OCI-LY7 (cell line): ENCODE measurements at places on chromosomes 12 and 14.

DNA sequence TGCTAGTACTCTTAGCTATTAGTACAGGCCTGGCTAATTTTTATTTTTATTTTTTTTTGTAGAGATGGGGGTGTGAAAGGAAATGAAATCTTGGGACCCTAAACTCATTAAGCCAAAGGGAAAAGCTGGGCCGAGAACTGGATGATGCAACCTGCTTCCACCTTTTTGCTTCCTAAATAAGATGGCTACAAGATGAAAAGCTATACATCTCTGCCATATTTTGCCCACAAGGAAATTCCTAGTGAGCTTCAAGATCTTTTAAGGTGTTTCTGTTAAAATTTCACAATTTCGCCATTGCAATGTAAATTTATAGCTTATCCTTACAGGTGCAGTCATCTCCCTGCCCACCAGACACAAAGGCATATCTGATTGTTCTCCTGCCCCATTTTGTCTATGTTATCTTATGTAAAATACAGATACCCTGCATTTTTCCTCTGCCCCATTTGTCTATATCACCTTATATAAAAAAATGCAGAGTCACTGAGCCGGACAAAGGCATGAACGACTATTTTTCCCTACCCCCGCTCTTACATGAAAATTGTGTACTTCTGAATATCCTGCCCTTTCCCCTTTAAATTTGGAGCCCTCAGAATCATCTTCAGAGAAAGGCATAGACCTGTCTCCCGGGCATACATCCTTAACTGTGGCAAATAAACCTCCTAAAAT is 112.0 kb upstream of the SLC38A2 start:
- DNase-seq = no peak

GRCh38 chr14:51638071-51638944 is 13.4 kb upstream of the FRMD6 start:
- DNase-seq = no peak

- no peak for DNase-seq
Measured at GRCh38 chr12:90627180-90627896, 327.6 kb downstream of the CCER1 start.

DNA sequence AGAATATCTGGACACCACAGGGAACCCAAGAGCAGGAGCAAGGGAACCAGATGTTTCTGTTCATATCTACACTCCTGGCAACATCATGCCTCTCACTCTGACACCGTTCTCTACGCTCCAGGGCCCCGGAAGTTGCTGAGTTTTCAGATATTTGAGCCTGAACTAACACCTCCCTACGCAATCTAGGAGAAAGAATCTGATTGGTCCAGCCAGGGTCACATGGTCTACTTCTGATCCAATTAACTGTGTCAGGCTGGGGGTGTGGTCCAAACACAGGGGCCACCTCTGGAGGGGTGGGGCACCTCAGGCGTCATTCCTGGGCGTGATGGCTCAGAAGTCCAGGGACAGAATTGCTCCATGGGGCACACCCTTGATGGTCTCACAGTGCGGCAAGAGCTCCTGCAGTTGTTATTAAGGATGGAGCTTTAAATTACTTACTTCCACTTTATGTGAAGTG is 165.5 kb downstream of the PTPN11 start:
- peak; percentile 15 for DNase-seq

DNA sequence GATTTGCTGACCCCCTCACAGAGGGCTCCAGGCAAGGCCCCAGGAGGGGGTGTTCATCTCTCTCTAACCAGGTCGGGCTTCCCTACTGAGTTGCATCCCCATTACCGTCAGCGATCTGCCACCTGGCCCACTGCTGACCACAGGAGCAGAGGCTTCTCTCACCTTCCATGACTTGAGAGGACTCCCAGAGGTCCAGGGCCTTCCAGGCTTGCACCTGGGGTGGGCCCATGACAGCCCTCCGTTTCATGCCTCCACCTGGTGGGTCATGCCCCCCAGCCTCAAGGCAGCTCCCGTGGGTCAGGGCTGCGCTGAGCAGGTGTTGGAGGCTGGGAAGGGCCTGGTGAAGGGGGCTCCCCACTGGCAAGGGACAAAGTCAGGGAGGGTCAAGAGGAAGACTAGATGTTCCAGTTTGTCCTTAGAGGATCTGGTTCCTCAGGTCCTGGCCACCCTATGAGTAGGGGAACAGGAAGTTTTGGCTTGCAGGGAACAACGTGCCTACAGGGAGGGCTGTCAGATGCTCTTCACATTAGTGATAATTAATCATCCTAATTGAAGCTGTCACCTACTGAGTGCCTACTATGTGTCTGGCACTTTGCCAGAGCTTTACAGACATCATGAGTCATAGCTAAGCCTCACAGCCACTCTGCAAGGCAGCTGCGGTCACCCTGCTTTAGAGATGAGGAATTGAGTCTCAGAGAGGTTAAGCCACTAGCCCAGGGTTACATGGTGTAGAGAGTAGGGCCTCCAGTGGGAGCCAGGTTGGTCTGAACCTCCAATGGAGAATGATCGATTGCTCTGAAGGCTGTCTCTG is 13.8 kb downstream of the NFKBIA start:
- DNase-seq = no peak

- DNase-seq = no peak
Measured at GRCh38 chr12:28340261-28341045, 150.2 kb downstream of the CCDC91 start.

DNA sequence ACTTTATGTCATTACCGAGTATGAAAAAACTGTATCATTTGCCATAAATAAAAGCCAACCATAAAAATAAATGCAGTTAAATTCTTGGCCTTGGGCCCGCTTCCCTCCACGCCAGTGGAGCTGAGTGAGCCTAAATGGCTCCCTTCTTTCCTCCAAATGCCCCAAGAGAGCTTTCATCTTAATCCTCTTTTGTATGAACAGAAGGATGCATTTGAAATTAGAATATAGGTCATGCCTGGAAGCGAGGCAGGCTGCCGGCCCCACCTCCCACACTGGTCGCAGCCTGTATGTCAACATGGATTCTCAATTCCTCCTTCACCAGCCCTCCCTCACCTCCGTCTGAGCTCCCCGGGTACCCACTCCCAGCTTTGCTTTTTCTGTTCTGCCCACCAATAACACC is 245.7 kb downstream of the SLC15A4 start:
- DNase-seq = no peak

- peak; percentile 1 for DNase-seq
Measured at GRCh38 chr12:65300679-65301349, 22.3 kb downstream of the MSRB3 start.

- no peak for DNase-seq
Measured at GRCh38 chr12:109600481-109600880, 26.9 kb downstream of the MVK start.

GRCh38 chr14:76655331-76655730 is 105.9 kb upstream of the VASH1 start:
- DNase-seq = no peak

DNA sequence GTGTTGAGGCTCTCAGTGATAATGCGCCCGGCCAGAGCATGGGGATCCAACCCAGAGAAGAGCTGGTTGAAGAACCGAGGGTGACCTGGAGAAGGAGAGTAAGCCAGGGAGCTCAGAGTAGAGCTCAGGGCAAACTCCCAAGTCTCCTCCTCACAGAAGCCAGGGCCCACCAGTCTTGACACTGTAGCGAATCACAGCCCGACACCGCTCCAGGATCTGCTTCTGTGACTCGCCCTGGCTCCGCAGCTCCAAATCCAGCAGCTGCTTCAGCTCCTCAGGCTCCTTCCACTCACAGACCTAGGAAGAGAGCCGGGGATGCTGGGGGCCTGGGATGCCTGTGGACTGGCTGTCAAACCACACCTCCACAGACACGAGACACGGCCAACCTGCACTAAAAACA is 8.2 kb upstream of the ZNF740 start:
- DNase-seq = no peak

- no peak for DNase-seq
Measured at GRCh38 chr14:68568907-68569897, 223.7 kb downstream of the ZFP36L1 start.

- no peak for DNase-seq
Measured at GRCh38 chr14:103541709-103542604, 13.0 kb downstream of the TRMT61A start.

GRCh38 chr14:57171363-57171762 is 97.3 kb downstream of the EXOC5 start:
- no peak for DNase-seq

GRCh38 chr14:100256339-100256895 is 17.5 kb downstream of the YY1 start:
- DNase-seq = peak; percentile 83

GRCh38 chr14:35392103-35392502 is 12.4 kb downstream of the NFKBIA start:
- no peak for DNase-seq

DNA sequence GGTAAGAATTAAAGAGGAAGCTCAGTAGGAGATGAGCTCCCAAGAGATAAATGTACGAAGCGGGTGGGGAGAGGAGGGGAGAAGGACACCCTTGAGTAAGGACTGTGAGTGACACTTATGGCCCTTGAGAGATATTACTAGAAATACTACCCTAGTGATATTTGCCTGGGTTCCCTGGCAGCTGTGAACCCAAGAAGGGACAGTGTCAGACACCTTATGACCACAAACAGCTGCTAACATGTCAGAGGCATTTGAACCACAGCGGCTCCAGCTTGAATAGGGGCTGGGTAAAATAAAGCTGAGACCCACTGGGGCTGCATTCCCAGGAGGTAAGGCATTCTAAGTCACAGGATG is 19.6 kb upstream of the SLC6A12 start:
- DNase-seq = no peak

DNA sequence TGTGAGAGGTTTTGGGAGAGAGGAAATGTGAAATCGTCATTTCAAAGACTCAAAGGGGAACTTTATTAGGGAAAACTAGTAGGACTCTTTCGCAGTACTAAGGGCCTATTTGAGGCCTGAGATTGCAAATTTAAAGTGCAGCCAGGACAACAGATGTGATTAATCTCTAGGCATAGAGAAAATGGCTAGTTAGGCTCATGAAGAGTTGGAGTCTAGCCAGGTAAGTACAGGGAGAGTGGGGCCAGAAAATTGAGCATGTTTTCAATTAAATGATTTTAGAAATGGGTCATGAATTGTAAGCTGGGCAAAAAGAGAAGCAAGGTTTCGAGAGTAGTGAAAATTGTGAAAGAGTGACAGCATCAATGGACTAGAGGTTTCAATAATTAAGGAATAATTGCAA is 91.9 kb upstream of the LMNTD1 start:
- no peak for DNase-seq

DNA sequence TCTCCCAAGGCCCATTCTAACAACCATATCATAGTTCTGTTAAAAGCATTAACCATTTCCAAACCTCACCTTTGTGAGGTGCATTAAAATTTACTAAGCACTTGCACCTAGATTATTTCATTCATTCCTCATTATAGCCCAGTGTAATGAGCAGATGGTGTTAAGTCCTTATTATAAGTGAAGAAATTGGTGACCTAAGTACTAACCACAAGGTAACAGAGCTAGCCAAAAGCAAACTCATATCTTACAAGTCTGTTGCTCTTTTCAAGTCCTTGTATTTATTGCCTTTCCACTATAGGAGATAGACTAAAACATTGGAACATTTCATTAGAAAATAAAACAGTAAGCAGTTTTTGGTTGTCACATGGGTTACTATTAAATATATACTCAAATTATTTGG is 49.7 kb downstream of the TDP1 start:
- DNase-seq = no peak

GRCh38 chr14:55724736-55725135 is 144.7 kb downstream of the KTN1 start:
- no peak for DNase-seq

DNA sequence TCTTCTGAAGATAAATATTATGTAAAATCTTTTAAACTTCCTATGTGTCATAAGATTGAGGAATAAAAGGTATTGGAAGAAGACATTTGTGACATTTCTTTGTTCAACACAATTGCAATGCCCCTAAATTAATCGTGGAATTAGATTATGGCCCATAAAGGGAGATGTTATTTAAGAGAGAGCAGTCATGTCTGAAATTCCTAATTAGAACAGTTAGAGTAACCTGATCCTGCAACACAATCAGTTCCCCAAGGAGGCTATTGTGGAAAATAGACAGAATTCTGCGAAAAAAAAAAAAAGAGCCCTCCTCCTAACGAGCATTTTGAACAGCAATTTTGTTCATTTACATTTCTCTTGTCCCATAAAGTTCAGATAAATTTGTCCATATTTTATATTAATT is 339.5 kb downstream of the PAWR start:
- no peak for DNase-seq

- DNase-seq = no peak
Measured at GRCh38 chr12:66060163-66060907, 70.2 kb downstream of the LLPH start.

DNA sequence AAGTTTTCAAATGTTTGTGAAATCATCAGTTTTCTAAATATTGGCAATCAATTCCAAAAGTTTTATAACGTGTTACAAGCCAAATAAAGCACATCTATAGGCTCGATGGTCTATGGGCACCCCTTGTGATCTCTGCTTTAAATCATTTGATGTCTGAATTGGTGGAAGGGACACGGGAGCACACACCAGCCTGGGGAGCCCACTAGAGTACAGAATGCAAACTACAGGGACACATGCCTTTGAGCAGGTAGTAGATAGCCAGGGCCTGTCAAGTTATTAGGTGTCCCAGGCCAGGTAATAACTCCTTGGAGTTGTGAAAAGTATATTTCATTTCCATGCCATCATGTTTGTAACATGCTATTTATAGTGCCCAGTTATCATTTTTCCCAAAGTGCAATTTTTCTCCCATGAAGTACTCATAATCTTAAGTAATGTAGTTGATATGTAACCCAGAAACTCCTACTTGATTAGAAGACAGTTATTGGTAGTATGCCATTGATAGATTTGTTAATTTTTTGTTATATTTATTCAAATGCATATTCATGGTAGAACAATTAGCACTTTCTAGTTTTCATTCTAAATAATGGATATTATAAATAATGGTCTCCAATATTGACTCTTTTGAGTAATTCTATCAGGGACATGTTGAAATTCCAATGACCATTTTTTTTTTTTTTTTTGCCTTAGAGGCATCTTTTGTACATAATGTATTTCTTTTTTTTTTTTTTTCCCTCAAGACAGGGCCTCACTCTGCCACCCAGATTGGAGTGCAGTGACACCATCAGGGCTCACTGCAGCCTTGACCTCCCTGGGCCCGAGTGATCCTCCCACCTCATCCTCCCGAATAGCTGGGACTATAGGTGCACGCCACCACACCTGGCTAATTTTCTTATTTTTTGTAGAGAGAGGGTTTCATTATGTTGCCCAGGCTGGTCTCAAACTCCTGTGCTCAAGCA is 96.9 kb upstream of the FGD4 start:
- peak; percentile 89 for DNase-seq

DNA sequence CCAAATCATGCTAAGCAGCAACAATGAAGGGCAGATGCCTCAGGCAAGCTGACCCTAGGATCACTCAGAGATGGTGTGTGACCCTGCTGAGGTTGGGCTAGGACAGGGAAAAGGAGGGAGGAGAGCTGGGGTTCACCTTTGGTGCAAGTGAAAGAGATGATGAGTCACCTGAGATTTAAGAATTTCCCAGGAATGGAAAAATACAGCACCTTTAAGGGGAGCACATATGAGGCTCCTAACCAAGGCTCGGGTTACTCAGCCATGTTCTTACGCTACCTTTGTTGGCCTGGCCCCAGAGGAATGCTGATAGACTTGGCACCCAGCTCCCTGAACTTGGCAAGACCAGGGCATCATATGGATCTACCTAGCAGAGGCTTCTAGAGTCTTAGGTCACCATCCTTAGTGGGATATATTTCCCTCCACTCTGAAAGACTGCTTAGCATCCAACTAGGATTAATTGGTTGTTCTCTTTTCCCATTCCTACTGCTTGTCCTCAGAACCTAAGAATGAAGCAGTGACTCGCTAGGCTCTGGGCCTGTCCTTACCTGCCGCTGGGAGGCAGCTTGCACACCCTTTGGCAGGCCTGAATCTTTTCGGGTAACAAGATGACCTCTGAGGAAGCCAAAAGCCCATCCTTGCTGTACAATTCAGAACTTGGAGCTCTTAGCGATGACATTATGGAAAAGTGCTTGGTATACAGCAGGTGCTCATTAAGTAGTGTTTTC is 4.0 kb upstream of the NAA25 start:
- DNase-seq = no peak
